Ascending aorta (tissue), 2 donors: ENCODE measurements at places on chromosomes 1 and 21.

- H3K4me1 ChIP-seq, result no peaks in the 10 kb centered on the region
- H3K27ac ChIP-seq, result no peak overlapping the region
- H3K36me3 ChIP-seq, result no peaks in the 10 kb centered on the region
- no peak for DNase-seq
- no peak overlapping the region for H3K4me3 ChIP-seq
Measured at GRCh38 chr1:96388421-96389310, 332.9 kb upstream of the PTBP2 start.

GRCh38 chr1:208132287-208132882, 111.8 kb downstream of the PLXNA2 start:
- DNase-seq, result no peak
- H3K27ac ChIP-seq, result no peak overlapping the region
- H3K36me3 ChIP-seq, result no peaks in the 10 kb centered on the region

DNA sequence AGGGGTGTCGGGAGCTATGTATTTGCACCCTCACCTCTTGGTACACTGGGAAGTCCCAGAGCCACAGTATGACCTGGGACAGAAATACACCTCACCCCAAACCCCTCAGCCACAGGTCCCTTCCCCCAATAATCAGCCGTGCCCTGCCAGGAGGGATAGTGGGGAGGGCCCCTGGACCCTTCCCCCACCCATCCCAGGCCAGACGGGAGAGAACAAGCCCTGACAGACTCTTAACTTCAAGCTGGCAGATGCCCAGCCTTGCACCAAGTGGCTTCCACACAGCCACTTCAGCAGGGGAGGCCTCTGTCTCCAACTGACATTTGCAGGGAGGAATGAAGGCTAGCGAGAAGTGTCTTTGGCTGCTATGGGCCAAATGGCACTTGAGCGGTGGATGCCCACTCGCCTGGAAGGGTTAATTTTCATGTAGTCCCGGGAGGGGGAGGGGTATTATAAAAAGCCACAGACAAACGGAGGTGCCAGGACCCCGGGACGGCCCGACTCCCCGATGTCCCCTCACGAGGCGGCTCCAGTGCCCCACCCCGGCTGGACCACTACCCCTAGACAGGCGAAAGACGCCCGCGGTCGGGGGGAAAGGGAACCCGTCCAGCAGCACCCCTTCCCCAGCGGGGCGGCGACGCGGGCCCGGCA, 495 bp downstream of the SYNC start:
- peak overlapping the region; percentile 99 for H3K27ac ChIP-seq
- peak overlapping the region; percentile 93 for H3K4me3 ChIP-seq
- no peaks in the 10 kb centered on the region for H3K27me3 ChIP-seq

DNA sequence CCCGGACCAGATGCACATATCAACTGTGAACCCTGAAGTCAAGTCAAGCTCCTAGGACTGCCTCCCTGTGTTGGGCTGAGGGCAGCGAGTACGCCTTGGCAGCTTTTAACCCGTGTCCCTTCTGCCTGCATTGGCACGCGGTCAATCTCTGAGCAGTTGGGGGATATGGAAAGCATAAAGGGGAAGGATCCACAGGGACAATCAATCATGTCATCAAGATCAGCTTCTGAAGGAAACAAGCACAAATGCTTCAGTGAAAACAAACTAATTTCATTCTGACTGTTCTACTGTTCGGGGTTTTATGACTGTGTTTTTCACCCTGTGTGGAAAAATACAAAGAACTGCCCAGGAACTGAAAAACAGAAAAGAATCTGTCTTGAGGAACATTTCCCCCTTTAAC, 106.2 kb downstream of the RUNX1 start:
- no peak overlapping the region for H3K27ac ChIP-seq
- no peaks in the 10 kb centered on the region for H3K36me3 ChIP-seq
- no peaks in the 10 kb centered on the region for H3K27me3 ChIP-seq
- no peak for DNase-seq

- no peaks in the 10 kb centered on the region for H3K27me3 ChIP-seq
- DNase-seq, result no peak
- H3K4me3 ChIP-seq, result no peak overlapping the region
Measured at GRCh38 chr1:232854798-232855159, 49.6 kb downstream of the MAP10 start.

DNA sequence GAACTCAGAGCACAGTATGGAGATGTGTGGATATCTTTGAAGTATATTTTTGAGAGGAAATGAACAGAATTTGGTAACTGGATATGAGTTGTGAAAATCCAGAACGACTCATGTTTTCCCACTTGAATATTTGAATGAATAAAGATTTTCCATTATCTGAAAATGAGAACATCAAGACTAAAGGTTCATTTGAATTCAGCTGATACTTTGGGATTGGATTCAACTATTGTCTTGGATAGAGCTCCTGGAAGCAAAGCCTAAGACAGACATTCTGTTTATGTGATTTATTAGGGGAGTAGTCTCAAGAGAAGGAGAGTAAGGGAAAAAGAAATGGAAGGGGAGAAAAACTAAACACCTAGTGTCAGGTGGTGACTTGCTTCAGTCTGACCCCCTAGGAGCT, 256.0 kb upstream of the LYPLAL1 start:
- no peak for DNase-seq
- no peak overlapping the region for H3K27ac ChIP-seq
- no peak overlapping the region for H3K4me3 ChIP-seq
- no peaks in the 10 kb centered on the region for H3K36me3 ChIP-seq

DNA sequence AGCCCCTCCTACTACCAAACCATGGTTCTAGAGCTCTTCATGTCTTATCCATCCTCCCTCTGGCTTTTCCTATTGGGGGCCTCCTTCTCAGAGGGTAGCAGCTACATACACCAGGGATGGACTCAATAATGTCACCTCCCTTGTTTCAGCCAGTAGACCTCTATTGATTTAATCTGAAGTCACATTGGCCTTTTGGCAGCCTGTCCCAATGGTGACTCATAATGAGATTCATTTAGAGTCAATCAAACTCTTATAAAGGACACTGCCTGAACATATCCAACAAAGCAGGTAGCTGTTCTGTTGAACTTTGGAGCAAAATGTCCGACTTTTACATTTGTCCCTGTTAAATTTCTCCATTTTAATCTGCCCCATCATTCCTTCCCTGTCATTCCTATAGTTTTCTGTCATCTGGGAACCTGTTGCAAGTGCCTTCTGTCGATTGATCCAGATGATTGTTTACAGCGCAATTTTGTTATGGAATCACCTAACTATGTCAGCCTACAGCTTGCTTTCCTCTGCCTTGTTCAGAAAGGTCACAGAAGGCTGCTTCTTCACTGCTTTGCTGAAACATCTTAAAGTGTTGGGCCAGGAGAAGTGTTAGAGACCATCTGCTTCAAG, 105.9 kb downstream of the ETS2 start:
- H3K36me3 ChIP-seq, result no peaks in the 10 kb centered on the region
- peak overlapping the region; percentile 90 for H3K27ac ChIP-seq
- H3K4me1 ChIP-seq, result peaks cover 25% of the 10 kb centered on the region
- no peaks in the 10 kb centered on the region for H3K27me3 ChIP-seq
- no peak overlapping the region for H3K4me3 ChIP-seq

- H3K4me3 ChIP-seq, result no peak overlapping the region
- H3K4me1 ChIP-seq, result no peaks in the 10 kb centered on the region
- no peak overlapping the region for H3K27ac ChIP-seq
Measured at GRCh38 chr21:41858466-41859296, 20.5 kb downstream of the PRDM15 start.

DNA sequence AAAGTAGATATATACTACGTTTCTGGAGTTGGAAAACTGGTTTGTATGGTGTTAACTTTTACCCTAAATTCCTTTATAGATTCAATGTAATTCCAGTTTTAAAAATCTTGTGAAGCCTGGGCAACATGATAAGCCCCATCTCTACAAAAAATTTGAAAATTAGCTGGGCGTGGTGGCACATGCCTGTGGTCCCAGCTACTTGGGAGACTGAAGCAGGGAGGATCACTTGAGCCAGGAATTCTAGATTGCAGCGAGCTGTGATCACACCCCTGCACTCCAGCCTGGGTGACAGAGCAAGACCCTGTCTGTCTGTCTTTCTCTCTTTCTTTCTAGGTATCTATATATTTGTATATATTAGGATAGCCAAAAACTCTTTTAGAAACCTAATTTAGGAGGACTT, 141.9 kb downstream of the CLEC20A start:
- H3K4me1 ChIP-seq, result no peaks in the 10 kb centered on the region
- DNase-seq, result no peak
- H3K4me3 ChIP-seq, result no peak overlapping the region
- H3K36me3 ChIP-seq, result no peaks in the 10 kb centered on the region

- no peaks in the 10 kb centered on the region for H3K36me3 ChIP-seq
- no peak overlapping the region for H3K27ac ChIP-seq
- H3K4me1 ChIP-seq, result no peaks in the 10 kb centered on the region
- DNase-seq, result no peak
- no peak overlapping the region for H3K4me3 ChIP-seq
Measured at GRCh38 chr1:99218999-99219398, 45.3 kb upstream of the PLPPR4 start.

DNA sequence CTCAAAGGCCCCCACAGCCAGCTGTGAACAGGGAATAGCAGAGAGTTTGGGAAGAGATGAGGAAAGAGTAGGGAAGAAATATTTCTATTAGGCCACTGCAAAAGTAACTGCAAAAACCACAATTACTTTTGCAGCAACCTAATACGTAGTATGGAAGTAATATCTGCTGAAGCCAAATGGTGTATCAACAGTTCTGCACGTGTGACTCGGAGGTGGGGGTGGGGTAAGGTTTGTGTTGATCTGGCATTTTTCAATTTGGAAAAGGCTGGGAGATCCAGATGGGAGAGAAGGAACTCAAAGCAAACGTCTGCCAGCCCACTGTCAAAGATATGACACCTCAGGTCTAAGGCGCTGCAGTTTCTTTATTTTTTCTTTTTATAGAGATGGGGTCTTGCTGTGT, 11.1 kb upstream of the ZNF436 start:
- H3K27ac ChIP-seq, result no peak overlapping the region
- no peaks in the 10 kb centered on the region for H3K27me3 ChIP-seq
- H3K36me3 ChIP-seq, result peaks cover 13% of the 10 kb centered on the region
- no peak for DNase-seq

- no peak overlapping the region for H3K4me3 ChIP-seq
- H3K4me1 ChIP-seq, result no peaks in the 10 kb centered on the region
- no peak for DNase-seq
- H3K27me3 ChIP-seq, result no peaks in the 10 kb centered on the region
- no peaks in the 10 kb centered on the region for H3K36me3 ChIP-seq
- H3K27ac ChIP-seq, result no peak overlapping the region
Measured at GRCh38 chr1:175620376-175620775, 123.0 kb downstream of the TNR start.

GRCh38 chr1:72111662-72112061, 170.7 kb downstream of the NEGR1 start:
- H3K27ac ChIP-seq, result no peak overlapping the region
- no peaks in the 10 kb centered on the region for H3K27me3 ChIP-seq
- no peak for DNase-seq
- no peak overlapping the region for H3K4me3 ChIP-seq

DNA sequence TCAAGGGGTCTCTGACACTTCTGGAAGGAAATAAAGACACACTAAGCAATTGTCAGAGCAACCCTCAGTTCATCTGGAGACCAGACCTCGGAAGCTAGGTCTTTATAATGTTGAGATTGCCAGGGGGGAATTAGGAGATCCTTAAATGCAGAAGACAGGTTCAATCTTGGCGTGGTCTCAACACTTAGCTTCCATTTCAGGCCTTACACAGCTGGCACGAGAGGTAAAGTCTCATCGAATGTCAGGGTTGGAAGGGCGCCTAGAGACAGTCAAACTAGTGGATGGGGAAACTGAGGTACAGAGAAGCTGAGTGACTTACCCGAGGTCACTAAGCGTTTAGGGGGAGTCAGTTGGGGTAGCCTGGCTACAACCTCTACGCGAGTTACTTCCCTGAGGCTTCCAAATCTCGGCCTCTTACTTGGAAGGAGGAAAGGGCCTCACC, 562 bp upstream of the EPB41 start:
- peaks cover 4% of the 10 kb centered on the region for H3K4me1 ChIP-seq
- H3K36me3 ChIP-seq, result no peaks in the 10 kb centered on the region
- peak overlapping the region; percentile 84 for H3K4me3 ChIP-seq
- DNase-seq, result no peak
- H3K27me3 ChIP-seq, result no peaks in the 10 kb centered on the region

- no peaks in the 10 kb centered on the region for H3K36me3 ChIP-seq
- no peaks in the 10 kb centered on the region for H3K27me3 ChIP-seq
Measured at GRCh38 chr1:206824331-206824730, 41.1 kb upstream of the IL20 start.

DNA sequence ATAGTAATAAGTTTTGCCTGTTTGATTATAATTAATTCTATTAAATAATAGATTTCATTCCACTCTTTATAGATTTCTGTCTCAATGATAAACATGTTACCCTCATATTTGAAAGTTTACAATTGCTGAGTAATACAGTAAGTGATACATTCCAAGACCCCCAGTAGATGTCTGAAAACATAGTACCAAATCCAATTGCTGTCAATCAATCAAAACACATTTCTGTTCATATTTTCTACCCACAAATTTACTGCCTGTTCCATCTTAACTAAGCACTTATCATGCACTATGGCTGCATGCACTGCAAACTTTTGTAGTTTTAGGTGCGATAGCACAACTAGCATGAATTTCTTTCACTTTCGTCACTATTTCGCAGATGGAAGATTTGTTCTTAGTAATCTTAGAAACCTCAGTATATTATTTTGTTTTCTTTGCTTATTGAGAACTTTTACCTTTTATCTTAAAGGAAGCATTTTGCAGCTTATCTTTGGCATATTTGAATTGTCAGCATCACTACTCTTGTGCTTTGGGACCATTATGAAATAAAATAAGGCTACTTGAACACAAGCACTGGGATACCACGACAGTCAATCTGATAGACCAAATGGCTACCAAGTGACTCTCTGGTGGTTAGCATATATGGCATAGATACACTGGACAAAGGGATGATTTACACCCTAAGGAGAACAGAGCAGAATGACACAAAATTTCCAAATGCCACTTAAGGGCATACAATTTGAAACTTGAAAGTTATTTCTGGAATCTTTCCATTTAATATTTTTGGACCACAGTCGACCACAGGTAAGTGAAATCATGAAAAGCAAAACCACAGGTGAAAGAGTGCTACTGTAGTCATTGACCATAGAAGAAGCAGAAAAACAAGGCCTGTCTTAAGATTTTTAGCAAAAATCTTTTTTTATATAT, 67.6 kb downstream of the RGS13 start:
- H3K4me1 ChIP-seq, result no peaks in the 10 kb centered on the region
- no peaks in the 10 kb centered on the region for H3K27me3 ChIP-seq
- DNase-seq, result no peak
- no peaks in the 10 kb centered on the region for H3K36me3 ChIP-seq
- no peak overlapping the region for H3K4me3 ChIP-seq

GRCh38 chr1:181588631-181589030, 105.3 kb downstream of the CACNA1E start:
- no peaks in the 10 kb centered on the region for H3K36me3 ChIP-seq
- DNase-seq, result no peak
- no peak overlapping the region for H3K27ac ChIP-seq
- no peak overlapping the region for H3K4me3 ChIP-seq
- H3K27me3 ChIP-seq, result no peaks in the 10 kb centered on the region

- H3K4me3 ChIP-seq, result no peak overlapping the region
- DNase-seq, result no peak
- H3K27me3 ChIP-seq, result no peaks in the 10 kb centered on the region
- no peaks in the 10 kb centered on the region for H3K36me3 ChIP-seq
Measured at GRCh38 chr1:110316735-110317134, 22.4 kb upstream of the RBM15 start.

- DNase-seq, result no peak
- H3K4me1 ChIP-seq, result no peaks in the 10 kb centered on the region
- no peak overlapping the region for H3K27ac ChIP-seq
- H3K4me3 ChIP-seq, result no peak overlapping the region
Measured at GRCh38 chr1:233868461-233868860, 36.0 kb upstream of the SLC35F3 start.
